ENCODE measurements at places on chromosomes 5 and 9.
A peak's percentile ranks its signal among the peaks of the same experiment; 100 is the strongest.

- peak; percentile 98 for DNase-seq
Observed at GRCh38 chr9:88651682-88652633, 117.0 kb downstream of the NXNL2 start.

GRCh38 chr9:133278161-133279114 lies 3.4 kb upstream of the ABO start:
- DNase-seq = no peak

- peak; percentile 51 for DNase-seq
Observed at GRCh38 chr5:78483809-78484521, 123.5 kb downstream of the SCAMP1 start.

DNA sequence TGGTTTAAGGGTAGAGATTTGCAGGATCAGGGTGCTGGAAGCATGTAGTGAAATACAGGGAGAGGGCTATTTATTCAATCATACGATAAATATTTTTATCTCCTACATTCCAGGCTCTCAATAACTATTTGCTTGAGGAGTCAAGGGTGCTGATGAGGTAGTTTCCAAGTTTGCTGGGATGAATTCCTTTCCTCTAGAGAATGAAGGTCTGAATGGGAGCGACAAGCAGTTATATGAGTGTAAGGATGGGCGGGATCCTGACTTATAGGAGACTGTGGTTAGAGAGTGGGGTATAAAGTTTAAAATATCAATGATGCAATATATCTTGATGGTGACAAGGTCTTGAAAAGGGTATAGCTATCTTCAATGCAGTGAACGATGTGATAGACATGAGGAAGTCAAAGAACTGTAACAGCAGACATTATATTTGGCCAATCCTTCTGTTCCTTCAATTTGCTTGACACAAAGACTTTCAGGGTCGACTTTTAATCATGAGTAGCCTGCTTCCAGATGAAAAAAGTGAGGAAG lies 201.1 kb upstream of the HAPLN1 start:
- DNase-seq = peak; percentile 70

GRCh38 chr5:36590513-36591286 lies 15.7 kb upstream of the SLC1A3 start:
- DNase-seq = no peak

DNA sequence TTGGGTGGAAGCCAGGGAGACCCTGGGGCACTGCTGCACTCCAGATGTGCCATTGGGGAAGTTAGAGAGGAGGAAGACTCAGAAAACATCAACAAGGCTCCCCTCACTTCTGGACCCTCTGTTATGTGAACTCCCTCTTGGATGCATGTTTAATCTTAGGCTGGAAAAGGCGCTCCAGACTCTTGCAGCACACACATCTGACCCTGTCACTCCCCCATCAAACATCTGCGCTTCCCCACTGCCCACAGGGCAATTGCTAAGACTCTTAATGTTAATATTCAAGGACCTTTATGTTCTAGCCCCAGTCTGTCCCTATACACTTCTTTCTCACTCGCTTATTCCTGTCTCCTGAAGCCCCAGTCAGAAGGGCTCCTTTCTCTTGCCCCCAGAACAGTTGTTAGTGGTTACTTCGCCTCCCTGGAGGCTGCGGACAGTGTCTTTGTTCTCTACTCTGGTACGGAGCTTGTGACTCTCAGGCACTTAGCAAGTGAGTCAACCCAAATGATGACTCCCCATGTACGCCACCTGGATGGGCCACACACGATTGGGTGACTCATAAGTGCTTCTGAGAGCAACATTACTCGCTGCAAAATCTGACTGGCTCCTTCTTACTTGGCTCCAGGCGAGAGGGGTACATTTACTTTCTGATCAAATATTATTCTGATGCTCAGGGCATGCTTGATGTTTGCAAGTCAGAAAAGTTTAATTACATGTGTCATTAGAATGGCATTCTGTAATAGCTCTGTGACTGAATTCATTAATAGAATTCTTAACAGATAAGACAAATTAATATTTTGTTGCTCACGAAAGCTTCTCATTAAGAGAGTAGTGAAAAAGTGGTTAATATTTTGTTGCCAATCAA lies 193.6 kb downstream of the HSPA4 start:
- peak; percentile 92 for DNase-seq

- no peak for DNase-seq
Observed at GRCh38 chr5:27821681-27822080, 783.3 kb upstream of the CDH9 start.

- no peak for DNase-seq
Observed at GRCh38 chr5:54689411-54690251, 172.1 kb downstream of the SNX18 start.

GRCh38 chr5:149485655-149486615 lies 65.3 kb downstream of the CSNK1A1 start:
- DNase-seq = peak; percentile 100

DNA sequence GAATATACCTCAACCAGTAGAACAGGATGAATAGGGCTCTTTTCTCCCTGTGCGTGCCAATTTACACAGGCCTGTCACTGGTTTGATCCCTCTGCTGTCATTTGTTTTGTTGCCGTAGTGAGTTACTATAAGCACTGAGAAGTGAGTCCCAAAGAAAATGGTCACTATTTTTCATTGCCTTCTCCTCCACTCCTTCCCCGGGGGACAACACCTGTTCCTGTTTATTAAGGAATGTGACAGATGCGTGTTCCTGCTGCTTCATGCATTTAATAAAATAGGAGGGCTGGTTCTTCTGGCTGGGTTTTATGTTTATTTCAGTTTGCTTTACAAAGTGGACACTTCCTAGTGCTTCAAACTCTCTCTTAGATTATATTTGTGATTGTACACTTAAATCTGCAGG lies 6.4 kb downstream of the THBS4 start:
- no peak for DNase-seq

GRCh38 chr5:15620501-15620900 lies 120.5 kb downstream of the FBXL7 start:
- peak; percentile 84 for DNase-seq

DNA sequence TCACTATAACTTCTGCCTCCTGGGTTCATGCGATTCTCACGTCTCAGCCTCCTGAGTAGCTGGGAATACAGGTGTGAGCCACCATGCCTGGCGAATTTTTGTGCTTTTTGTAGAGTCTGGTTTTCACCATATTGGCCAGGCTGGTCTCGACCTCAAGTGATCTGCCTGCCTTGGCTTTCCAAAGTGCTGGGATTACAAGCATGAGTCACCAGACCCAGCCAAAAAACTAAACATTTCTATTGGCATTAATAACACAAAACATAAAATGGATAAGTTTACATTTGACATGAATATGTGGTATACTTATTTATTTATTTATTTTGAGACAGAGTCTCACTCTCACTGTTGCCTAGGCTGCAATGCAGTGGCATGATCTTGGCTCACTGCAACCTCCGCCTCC lies 13.6 kb upstream of the REEP5 start:
- DNase-seq = no peak

DNA sequence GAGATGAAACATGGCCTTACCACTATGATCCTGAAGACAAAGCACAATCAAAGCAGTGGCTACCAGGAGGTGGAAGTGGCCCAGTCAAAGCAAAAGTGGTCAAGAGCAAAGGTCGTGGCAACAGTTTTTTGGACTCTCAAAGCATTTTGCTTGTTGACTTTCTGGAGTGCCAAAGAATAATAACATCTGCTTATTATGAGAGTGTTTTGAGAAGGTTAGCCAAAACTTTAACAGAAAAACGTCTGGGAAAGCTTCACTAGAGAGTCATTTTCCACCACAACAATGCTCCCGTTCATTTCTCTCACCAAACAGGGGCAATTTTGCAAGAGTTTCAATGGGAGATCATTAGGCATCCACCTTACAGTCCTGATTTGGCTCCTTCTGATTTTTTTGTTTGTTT lies 33.6 kb upstream of the MAMDC2 start:
- no peak for DNase-seq

- peak; percentile 55 for DNase-seq
Observed at GRCh38 chr5:149227168-149227826, 44.4 kb upstream of the AFAP1L1 start.

DNA sequence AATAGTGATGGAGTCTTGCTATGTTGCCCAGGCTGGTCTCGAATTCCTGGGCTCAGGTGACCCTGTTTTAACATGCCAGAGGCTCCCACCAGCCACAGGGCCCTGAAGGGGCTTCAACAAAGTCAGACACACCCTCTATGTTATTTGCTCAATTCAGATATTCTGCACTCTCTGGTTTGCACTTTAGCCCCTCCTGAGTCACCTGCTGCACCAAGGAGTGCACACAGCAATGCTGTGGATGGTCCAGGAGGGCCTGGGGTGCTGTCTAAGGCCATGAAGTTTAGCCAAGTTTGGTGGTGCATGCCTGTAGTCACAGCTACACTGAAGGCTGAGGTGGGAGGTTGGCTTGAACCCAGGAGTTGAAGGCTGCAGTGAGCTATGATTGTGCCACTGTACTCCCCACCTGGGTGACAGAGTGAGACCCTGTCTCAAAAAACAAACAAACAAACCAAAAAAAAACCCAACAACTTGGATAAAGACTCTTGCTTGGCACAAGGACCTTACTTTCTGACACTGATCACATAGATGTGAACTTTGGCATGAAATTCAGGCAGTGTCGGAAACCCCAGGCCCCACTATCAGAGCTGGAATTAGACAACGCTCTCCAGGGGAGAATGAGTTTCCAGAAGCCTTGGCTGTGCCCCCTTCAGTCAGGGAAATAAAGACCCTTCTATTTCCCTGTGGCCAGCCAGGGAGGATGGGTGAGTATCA lies 39.7 kb upstream of the CDKN2AIPNL start:
- DNase-seq = no peak

GRCh38 chr5:93053825-93054224 lies 527.2 kb downstream of the NR2F1-AS1 start:
- peak; percentile 6 for DNase-seq

DNA sequence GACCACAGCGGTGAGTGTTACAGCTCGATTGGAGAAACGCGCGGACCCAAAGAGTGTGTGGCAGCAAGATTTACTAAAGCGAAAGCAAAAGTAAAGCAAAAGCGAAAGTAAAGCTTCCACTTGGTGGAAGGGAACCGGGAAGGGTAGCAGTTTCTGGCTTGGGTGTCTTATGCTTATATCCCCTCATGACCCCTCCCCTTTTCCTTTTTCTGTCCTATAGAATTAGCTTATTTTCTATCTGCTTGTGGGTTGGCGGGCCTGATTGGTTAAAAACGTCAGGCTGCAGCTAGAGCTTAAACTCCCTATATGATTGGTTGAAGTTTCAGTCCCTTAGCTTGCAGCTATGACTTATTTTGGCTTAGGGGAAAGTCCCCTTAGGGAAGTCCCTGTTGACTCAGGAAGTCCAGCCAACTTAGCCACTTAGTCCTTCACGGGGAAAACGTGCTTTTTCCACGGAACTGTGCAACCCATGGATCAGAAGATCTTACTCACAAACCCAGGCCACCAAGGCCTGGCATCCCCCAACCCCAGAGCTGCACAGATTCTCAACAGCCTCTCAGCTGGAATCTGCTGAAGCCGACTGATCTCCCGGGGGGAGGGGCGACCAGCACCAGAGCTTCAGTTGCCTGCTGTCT lies 114.2 kb upstream of the ADAMTS16 start:
- no peak for DNase-seq

GRCh38 chr5:61951295-61951694 lies 354.7 kb upstream of the KIF2A start:
- no peak for DNase-seq

DNA sequence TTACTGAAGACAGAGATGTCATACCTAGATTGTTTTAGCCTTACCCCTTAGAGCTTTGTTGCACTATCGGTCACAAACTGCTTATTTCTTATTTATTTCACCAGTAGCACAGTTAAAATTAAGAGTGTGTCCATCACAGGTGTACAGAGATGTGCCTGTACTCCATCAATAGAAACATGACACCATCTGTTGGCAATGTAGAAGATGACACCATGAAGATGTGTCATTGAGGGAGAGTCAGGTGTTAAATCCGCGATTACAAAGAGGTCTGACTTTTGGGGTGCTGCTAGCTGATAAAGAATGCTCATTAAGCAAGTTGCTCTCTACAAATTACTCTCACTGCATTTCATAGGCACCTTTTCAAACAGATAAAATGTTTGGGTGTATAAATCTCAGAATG lies 164.4 kb downstream of the SMARCA2 start:
- no peak for DNase-seq

- DNase-seq = no peak
Observed at GRCh38 chr5:148474025-148474511, 90.3 kb downstream of the FBXO38 start.

GRCh38 chr9:121692606-121693387 lies 41.4 kb downstream of the DAB2IP start:
- peak; percentile 55 for DNase-seq

All from fibroblast of skin of abdomen (primary cell).